Activated CD8-positive, alpha-beta memory T cell treated with anti-CD3 and anti-CD28 coated beads, Interleukin-2, amount 10 ng/mL, durations not matched to agents 7 days and 5 days (primary cell): ENCODE measurements at places on chromosomes 5 and 9.
A peak's percentile ranks its signal among the peaks of the same experiment; 100 is the strongest.

DNA sequence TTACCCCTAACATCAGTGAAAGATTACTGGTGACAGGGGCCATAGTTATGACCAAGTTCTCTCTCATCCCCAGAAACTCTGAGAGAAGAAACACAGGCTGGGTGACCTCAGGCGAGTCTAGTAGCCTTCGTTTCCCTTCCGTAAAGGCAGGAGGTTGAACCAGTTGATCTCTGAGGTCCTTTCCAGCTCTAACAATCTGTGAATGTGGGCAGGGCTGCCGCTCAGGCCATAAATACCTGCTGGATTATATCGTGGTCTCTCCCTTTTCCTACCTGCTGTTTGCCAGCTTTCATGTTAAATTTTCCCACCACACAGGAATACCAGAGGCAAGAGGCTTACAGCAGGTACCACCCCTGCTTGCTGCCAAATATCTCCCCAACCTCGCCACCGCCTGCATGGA, 357.5 kb downstream of the SH3GL2 start:
- no peak for DNase-seq

DNA sequence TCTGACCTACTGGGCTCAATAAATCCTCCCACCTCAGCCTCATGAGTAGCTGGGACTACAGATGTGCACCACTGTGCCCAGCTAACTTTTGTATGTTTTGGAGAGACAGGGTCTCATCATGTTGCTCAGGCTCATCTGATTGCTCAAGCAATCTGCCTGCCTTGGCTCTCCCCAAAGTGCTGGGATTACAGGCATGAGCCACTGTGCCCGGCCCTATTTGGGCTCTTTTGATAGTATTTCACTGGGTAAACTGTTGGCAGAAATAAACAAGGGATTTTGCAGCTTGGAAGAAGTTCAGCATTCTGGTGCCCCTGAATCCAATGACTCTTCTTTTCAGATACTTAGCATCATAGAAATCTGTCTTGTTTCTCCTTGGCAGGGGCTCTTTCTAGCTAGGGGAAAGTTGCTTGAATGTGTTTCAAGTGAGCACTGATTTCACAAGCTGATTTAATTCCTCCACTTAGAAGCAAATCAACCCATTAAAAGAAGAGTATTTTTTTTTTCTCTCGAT, 146.8 kb downstream of the PAPPA start:
- no peak for DNase-seq

- no peak for DNase-seq
Measured at GRCh38 chr5:127696683-127697082, 6.5 kb upstream of the CCDC192 start.

DNA sequence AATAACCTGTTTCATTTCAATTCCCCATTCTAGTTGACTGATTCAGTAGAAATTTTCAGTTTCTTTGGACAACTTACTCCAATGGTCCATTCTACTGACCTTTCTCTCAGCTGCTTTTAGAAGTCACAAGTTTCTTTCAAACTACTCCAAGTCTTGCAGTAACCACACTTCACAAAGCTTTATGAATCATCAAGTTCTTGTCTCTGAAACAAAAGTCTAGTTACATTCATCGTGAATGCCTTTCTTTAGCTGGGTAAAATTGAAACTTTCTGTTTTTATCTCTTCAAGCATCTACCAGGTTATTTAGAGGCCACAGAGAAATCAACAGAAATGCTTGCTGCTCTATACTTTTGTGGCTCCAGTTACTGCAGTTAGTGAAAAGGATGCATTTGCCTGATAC, 405.4 kb downstream of the TMEM232 start:
- DNase-seq: no peak

GRCh38 chr9:86034863-86035734, 64.3 kb downstream of the GOLM1 start:
- no peak for DNase-seq

- no peak for DNase-seq
Measured at GRCh38 chr5:78905084-78905938, 79.8 kb downstream of the ARSB start.

GRCh38 chr5:2009986-2010914, 127.5 kb upstream of the IRX4 start:
- peak; percentile 26 for DNase-seq

DNA sequence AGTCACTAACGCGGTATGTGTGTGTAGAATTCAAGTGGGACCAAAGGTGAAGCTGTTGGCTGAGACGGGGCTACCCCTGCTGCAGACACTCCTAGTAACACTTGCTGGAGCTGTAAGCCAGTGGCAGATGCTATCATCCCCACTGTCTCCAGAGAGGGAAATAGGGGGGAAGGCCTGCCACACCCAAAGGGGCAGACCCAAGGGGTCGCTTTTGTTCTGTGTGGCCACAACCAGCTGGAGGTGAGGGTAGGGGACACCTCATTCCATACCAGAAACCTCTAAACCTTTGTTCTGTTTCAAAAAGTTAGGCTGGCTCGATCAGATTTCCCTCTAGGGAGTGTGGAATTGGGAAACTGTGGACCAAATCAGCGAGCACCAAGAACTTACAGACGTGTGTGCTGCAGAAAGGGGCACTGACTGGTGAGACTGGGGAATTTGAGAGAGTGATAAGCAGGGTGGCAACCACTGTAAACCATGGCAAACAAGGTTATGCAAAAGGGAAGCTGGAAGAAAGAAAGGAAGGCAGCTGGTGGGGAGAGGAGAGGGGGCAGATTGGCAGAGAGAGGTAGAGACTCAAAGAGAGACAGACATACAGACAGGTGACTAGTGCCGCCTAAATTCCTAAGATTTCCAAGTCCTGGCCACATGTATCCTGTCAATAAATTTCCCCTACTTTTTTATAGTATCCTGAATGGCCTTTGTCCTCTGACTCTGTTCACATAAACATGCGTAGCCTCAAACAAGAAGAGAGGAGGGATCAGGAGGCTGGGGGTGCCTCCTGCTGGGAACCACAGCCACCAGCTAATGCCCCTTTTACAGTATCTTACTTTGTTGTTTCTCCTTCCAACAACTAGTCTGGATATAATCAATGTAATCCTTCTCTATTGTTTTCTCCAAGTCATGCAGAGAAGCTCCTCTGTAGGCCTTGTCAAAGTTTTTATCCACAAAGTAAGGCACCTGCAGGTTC, 15.6 kb upstream of the SPATA24 start:
- no peak for DNase-seq

- DNase-seq: no peak
Measured at GRCh38 chr9:103674271-103674670, 419.8 kb upstream of the SMC2 start.

DNA sequence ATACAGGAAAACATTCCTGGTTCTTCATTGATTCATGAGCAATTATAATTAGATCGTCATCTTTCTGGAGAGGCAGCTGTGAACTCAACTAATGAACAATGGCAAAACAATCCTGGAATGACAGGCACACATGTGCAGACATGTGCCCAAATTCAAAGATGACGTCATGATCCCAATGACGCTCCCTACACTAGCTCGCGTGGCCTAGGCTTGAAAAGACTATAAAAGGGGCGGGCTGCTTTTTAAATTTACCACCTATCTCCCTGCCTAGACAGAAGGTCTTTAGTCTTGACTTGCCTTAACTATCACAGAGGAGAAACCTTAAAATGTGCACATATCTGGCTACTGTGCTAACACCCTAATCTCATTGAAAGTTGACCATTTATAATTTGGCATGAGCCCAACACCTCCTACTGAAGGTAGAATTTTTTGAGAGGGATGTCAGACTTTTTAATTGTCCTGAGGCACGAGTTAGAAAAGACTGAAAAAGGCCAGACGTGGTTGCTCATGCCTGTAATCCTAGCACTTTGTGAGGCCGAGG, 88.2 kb downstream of the PRRT1B start:
- DNase-seq: no peak

- no peak for DNase-seq
Measured at GRCh38 chr9:134970719-134971118, 53.0 kb upstream of the FCN1 start.

DNA sequence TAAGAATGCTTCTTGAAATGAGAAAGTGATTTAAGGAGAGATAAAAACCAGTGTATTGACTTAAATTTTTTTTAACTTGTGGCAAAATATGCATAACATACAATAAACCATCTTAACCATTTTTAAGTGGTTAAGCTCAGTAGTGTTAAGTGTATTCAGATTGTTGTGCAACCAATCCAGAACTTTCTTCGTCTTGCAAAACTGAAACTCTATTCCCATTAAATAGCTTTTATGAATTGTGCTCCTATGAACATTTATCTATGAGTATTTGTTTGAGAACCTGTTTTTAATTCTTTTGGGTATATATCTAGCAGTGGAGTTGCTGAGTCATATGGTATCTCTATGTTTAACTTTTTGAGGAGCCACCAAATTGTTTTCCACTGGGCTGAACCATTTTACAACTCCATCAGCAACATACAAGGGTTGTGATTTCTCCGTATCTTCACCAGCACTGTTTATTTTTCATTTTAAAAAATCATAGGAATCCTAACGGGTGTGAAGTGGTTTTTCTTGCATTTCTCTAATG, 76.6 kb upstream of the ACTBL2 start:
- no peak for DNase-seq

DNA sequence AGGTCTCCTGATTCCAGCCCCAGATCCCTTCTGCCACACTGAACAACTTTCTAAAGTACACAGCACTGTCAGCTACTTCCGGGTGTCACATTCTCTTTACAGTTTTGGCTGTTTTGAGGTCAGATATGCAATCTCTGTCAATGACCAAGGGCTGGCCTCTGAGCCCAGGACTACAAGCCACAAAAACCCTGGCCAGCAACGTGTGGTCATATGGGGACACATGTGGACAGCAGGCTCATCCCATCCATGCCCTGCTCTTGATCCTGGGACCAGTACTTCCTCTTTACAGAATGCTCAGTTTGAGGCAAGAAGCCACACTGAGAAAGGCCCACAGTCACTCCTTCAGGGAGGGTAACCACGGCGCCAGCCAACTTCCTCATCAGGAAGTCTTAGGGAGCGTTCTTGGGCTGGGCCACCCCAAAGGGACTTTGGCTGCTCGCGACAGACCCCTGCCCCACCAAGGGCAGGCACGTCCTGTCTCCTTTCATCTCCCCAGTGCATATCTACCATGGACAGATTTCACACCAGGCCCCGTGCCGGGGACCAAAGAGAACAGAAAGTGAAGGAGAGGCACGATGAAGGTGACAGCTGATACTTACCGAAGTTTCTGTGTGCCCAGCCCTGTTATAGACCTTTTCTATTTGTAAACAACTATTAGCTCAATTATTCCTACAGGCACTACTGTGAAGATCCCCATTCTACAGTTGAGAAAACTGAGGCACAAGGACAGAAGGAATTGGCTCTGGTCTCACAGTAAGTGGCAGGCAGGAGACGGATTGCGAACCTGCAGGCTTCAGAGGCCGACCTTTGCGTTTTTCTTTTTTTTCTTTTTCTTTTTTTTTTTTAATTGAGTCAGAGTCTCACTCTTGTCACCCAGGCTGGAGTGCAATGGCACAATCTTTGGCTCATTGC, 37.3 kb downstream of the STK10 start:
- DNase-seq: peak; percentile 64

DNA sequence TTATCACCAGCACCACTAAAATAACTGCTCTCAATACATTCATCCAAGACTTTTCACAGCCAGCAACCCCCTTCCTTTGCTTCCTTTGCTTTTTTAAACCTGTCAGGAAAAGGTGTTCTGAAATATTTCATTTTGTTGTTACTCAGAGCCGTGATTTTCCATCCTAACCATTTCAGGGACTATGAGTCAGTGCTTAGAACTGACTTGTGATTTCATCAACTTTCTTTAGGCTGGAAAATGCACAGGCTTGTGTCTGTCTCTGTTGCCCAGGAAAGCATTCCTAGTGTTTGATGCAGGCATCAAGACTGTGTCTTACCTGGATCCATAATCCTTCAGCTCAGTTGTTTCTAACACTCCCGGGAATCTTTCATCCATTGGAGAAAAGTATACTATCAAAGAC, 805.6 kb downstream of the BRINP1 start:
- DNase-seq: no peak

- DNase-seq: no peak
Measured at GRCh38 chr5:96388176-96388575, 44.9 kb downstream of the PCSK1 start.

DNA sequence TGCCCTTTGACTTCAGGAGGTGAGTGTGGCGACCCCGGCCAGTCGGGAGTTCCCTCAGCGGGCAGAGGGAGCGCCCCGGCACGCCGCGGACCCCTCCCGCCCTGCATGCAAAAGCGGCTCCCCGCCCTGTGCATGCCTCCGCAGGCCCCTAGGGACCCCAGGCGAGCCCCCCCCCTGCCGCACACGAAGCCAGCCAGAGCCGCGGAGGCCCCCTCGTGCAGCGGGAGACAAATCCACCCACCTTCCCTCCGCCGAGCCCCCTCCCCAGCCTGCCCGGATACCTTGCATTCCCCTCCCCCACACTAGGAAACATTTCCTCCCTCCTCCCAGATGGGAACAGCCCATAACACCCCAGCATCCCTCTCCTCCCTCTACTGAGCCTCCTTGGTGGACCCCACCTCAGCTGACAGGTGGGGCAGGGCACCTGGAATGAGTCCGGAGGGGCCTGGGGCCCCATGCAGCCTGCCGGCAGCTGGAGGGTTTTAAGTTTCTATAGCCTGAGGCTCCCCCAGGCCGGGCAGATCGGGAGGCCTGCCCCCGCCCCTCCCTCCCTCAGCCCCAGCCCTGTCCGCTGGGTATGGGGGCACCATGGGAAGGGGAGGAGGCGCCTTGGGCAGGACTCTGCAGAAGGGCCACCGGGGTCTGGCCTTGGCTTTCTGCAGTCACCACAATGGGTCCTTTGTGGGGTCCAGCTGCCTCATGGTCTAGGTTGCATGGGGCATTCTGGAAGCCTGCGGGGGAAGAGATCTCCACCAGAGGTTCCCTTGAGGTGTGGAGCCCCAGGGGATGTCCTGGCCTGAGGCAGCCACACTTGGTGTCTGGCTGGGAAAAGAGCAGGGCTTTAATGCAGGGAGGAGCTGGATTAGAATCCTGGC, 601 bp downstream of the ERGIC1 start:
- DNase-seq: no peak

DNA sequence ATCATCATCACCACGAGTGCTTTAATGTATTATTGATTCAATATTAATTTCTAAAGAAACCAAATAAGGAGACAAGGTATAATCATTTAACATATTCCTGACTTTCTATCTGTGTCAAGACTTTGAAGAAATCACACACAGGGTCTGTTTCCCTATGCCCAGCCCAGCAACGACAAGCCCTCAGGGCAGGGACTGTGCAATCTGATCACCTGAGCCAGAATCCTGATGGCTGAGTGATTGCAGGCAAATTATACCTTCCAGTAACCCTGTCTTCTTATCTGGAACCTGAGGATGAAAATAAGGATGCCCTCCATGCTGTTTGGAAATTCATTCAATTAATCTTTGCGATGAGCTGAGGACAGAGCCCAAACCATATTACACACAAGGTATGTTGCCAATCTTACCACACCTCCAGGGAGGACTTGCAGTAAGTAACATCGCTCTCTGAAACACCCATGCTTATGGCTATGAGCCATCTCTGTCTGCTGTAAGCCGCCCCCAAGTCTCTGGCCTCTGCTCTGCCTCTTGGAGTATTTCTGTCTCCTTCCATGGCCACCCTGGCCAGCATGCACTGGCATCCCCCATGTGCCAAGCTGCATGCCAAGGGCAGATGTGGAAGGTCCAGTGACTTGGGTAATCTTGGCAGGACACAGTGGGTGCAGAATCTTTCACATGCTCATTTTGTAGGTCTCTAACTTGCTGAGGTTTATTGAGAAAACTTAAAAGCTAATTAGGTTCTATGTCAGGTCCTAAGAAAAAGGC, 10.6 kb downstream of the TAS2R1 start:
- no peak for DNase-seq
